ENCODE measurements at places on chromosomes 11 and 22.

DNA sequence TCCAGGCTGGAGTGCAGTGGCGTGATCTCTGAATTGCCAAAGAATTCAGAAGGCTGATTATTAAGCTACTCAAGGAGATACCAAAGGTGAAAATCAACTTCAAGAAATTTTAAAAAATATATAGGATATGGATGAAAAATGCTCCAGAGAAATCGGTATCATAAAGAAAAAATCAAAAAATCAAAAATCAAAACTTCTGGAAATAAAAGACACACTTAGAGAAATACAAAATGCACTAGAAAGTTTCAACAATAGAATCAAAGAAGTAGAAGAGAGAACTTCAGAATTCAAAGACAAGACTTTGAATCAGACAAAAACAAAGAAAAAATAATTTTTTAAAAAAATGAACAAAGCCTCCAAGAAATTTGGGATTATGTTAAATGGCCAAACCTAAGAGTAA, 45.6 kb upstream of the CLTCL1 start:
- no peak for DNase-seq

DNA sequence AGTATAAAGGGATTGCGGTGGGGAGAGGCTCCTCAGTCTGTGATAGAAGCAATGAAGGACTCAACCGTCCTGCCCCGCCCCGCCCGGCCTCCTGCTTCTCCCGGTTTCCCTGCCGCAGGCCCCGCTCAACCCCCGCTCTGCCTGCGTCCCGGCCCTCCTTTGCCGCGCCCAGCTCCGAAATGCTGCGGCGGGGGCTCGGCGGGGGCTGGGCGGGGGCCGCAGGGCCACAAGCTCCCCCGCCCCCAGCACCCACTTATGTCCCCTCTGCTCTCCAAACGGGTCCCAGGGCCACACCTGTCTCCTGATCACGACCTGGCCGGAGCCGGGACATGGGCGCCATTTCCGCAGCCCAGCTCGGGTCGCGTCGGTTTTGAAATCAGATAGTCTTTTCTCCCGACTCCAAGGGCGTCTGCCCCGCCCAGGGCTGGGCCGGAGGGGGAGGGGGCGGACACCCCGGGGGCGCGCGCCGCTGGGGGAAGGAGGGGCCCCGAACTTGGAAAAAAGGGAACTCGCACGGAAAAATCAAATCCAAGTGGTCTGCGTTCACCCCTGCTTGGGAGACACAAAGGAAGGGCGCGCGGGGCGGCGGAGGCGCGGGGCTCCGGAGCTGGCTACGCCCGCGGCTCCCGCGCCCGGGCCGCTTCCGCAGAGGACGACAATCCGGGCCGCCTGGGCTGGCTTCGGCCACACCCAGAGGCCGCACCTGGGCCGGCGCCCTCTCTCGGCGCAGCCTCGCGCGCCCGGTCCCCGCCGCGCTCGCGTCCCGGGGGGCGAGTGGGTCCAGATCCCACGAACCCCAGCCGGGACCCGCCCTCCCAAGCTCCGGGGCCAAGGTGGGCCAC, 70.6 kb upstream of the EP300 start:
- DNase-seq: peak; percentile 46

GRCh38 chr11:63765688-63766241, 2.8 kb downstream of the ZFTA start:
- no peak for DNase-seq

DNA sequence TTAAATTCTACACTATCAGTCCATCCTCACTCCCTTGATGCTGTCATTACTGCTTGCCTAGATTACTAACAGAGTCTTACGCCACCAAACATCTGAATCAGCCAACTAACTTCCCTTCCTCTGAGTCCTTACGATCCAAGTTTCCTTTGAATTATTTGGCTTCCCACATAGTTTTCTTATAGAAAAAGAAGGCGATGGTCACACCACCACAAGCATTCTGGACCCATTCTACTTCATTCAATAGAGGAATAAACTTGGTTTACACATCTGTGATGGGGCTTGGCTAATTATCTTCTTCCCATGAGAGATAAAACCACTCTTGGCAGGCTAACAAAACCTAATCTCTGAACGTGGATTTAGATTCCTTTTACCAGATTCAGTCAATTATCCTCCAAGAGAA, 35.0 kb downstream of the INTS4 start:
- DNase-seq: no peak

GRCh38 chr11:120525261-120526171, 14.0 kb downstream of the GRIK4 start:
- DNase-seq: no peak

DNA sequence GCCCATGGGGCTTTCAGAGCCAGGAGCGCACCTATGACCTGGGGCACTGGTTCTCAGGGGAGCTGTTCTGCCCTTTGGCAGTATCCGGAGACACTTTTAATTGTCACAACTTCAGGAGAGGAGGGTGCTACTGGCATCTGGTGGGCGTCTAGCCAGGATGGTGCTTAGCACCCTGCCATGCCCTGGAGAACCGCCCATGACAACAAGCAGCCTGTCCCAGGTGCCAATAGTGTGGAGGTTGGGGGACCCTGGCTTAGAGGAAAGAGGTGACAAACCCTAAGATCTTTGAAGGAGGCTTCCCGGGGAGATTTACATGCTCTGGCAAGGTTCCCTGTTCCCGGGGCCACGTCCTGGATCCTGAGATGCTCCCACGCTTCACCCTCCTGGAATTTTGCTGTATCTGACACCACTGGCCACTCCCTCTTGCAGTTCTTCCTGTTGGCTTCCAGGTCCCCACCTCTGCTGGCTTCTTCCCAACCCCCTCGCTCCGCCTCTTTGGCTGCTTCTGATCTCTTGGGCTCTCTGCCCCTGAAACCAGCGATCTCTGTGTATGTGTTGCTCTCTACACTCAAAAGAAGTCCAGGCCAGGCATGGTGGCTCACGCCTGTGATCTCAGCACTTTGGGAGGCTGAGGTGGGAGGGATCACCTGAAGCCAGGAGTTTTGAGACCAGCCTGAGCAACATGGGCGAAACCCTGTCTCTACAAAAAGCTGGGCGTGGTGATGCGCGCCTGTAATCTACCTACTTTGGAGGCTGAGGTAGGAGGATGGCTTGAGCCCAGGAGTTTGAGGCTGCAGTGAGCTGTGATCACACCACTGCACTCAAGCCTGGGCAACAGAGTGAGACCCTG, 31.1 kb downstream of the FADS3 start:
- DNase-seq: no peak

GRCh38 chr22:36350751-36351594, 36.8 kb downstream of the MYH9 start:
- no peak for DNase-seq

DNA sequence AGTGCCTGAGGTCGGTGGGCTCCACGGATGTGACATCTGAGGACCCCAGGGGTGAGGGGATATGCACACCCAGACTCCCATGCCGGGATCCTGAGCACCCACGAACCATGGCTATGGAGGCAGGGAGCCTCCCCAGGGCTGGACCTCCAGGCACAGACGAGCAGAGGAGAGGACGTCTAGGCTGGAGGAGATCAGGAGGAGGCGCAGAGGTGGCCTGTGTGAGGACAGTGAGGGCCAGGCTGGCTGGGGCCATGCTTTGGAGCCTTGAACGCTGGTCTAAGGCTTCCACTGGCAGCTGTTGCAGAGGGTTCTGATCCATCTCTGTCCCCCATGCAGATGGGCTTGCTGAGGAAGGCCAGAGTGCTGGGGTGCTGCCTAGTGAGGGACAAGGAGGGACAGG, 29.0 kb downstream of the FGF4 start:
- no peak for DNase-seq

DNA sequence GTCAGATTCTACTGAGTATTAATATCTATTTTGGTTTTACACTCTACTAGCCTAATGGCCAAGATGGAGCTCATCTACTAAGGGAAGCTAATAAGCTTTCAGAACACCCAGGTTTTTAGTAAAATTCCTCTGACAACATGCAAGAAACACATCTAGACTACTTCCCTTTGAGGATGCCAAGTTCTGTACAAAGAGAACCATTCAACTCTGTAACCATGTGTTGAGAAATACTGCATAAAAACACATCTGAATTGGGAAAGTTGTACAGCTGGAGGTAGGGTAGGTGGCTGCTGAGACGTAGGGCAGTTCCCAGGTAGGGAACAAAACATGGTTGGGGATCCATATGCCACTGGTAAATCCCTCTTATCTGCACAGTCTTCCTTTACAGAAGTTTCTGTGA, 66.2 kb downstream of the SC5D start:
- no peak for DNase-seq

- no peak for DNase-seq
Observed at GRCh38 chr11:10606536-10607208, 38.2 kb upstream of the LYVE1 start.

DNA sequence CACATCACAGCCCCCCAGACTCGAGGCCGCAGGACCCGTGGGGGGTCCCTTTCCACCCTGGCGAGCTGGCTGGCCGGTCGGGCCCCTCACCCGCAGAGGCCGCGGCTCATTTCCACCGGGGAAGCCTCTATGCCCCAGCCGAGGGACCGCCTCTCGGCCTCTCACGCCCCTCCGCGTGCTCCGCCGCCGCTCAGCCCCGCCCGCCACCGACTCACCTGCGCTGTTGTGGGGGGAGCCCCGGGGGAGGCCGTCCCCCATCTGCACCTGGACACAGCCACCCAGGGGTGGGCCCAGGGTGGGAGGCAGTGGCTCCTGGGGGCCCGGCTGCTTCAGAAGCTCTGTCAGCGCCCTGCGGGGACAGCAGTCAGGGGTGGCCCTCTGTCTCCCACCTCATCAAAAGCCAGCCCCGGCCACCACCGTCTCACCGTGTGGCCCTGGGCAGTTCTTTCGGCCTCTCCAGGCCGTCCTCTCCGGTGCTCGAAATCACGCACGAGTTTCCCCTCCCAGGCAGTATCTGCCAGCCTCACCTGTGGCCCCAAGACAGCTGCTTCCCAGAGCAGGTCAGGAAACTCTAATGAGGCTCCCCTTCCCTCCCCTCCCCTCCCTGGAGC, 3.8 kb downstream of the SHISA8 start:
- DNase-seq: no peak

- DNase-seq: no peak
Observed at GRCh38 chr11:27514076-27514475, 7.5 kb upstream of the LIN7C start.

- DNase-seq: no peak
Observed at GRCh38 chr11:47477323-47477722, 28.4 kb upstream of the RAPSN start.

DNA sequence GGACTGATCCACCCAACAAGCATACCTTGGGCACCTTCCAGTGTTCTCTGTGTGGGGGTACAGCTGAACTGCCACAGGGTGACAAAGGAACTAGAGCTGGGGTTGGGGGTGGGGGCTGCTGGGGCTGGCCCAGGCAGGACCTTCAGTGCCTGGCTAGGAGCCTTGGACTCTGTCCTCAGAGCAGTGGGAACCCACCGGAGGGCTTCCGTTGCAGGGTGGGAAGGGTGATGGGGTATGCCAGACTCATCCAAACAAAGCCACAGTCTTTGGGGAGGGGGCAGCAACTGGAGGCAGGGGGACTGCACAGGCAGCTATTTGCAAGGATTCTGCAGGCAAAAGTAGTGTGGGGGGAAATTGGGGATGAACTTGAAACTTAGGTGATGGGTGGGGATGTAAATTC, 35.7 kb upstream of the CLDN5 start:
- DNase-seq: no peak

GRCh38 chr22:44956840-44957767, 52.7 kb downstream of the PHF21B start:
- DNase-seq: no peak

DNA sequence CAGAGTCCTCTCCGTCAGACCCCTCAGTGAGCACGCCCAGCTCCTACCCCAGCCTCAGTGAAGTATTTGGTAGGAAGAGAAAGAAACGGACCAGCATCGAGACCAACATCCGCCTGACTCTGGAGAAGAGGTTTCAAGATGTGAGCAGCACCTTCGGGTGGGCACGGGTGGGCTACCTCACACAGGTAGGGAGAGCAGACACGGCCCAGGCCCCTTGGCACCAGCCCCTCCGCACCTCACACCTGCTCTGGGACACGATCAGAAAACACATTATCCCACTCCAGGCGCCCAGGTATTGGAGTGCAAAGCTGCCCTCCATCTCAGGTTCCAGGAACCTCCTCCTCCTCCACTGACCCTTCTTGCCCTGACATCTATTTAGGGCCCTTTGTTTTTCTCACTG, 17.6 kb upstream of the TLCD5 start:
- DNase-seq: no peak

GRCh38 chr11:35376613-35377012, 42.7 kb downstream of the SLC1A2 start:
- no peak for DNase-seq

GRCh38 chr11:102457056-102457677, 4.6 kb upstream of the TMEM123 start:
- DNase-seq: no peak

DNA sequence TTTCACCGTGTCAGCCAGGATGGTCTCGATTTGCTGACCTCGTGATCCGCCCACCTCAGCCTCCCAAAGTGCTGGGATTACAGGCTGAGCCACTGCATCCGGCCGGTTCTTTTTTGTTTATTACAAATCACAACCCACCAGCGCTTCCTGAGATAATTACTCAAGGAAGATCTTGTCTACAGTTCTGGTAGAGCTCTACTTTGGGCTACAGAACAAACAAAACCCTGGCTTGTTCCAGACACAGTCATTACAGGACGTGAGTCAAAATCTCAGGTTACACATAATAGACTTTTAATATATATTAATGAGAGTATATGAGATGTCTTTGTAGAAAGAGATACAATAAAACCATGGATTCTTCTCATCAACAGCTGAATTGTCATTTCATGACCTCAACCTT, 42.8 kb upstream of the NUP50 start:
- no peak for DNase-seq

DNA sequence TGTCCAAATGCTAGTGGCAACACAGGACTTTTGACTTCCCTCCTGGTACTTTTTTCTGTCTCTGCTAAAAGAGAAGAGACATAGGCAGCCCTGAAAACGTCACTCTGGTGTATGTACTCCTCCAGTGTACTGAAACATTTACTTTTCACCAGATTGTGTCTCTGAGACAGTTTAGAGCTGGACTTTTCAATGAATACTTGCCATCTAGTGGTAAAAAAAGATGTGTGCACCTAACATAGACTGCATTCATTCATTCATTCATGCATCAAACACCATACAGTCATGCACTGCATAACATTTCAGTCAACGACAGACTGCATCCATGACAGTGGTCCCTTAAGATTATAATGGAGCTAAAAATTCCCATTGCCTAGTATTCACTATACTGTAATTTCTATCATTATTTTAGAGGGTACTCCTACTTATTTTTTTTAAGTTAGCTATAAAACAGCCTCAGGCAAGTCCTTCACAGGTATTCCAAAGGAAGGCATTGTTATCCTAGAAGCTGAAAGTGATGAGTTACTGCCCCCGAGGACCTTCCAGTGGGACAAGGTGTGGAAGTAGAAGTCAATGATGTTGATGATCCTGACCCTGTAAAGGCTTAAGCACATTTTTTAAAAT, 186.2 kb downstream of the SPON1 start:
- DNase-seq: no peak

Data from activated T-helper 1 cell treated with anti-CD3 and anti-CD28 coated beads, Interleukin-12 subunit alpha, Interleukin-12 subunit beta, Interleukin-2, Interleukin-4 antibody, amounts not matched to agents 30 ng/mL and 10 ng/mL and 1 ng/mL, durations not matched to agents 14 hours and 24 hours and 36 hours (primary cell).